Substantia nigra (tissue), 51 donors: ENCODE measurements at places on chromosomes 7 and 10.

- DNase-seq, result peak; percentile 51
Observed at GRCh38 chr10:48606530-48607355, 1.9 kb upstream of the ARHGAP22 start.

- DNase-seq, result no peak
Observed at GRCh38 chr7:157318015-157318706, 18.6 kb upstream of the DNAJB6 start.

GRCh38 chr10:71513936-71514335, 117.2 kb downstream of the CDH23 start:
- no peak for DNase-seq

DNA sequence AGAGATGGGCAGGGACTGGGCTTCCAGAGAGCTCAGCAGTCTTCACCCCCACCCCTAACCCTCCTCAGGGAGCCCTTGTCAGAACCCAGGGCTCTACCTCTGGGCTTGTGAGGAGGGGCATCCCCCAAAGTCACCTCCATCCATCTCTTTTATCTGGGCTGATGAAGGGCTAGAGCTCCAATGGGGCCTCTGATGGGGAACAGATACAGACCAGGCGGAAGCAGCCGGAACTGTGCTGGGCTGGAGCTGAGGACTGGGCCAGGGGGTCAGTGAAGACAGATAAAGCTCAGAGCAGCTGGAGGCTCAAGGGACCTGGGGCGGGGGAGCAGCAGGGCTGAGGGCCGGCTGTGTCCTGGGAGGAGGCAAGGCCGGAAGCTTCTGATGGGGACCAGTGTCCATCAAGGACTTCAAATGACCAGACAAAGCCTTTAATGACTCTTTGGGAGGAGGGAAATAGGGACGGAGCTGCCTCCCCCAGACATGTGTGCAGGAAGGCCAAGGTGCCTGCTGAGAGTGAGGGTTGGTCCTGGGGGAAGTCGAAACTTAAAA, 10.2 kb downstream of the KAZALD1 start:
- no peak for DNase-seq

- DNase-seq, result no peak
Observed at GRCh38 chr10:7541137-7542087, 125.4 kb downstream of the ITIH5 start.

GRCh38 chr7:144534196-144534595, 130.7 kb upstream of the NOBOX start:
- no peak for DNase-seq

GRCh38 chr10:79367426-79368189, 20.3 kb downstream of the PPIF start:
- no peak for DNase-seq

DNA sequence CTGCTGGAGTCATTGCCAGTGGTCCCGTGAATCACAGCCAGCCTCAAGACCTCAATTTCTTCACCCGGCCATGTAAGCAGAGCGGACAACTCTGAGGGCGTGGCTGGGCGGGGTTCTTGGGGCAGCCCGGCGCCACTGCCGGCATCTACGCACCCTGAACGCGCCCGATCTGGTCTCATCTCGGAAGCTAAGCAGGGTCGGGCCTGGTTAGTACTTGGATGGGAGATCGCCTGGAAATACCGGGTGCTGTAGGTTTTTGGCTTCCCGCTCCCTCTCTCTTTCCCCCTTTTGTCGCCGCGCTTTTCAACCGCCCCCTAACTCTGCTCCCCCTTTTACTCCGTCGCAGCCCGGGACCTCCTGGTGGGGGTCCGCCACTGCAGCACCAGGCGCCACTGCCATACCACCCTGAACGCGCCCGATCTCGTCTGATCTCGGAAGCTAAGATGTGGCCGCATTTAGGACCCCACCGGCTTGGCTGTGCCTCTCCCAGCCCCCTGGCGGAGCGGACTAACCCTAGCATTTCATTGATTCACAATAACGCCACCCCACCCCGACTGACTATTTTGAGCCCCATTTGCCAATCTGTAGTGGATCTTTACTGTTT, 25.3 kb downstream of the GARIN1A start:
- peak; percentile 9 for DNase-seq

DNA sequence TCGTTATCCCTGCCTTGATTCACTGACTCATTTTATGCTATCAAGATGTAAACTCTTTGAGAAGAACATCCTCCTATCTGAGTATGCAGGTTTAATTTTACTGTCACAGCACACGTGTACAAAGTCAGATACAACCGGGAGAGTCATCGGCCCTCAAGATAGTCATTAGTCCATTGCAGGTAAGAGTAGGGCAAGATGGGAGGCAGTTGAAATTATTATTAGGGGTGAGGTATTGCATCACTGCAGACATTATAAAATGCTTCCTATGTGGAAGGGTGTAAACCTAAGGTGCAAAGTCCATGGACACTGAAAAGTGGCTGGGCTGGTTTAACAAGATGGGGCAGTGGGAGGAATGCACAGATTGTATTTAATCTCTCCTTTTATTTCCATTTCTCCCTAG, 113.7 kb downstream of the ARL4A start:
- DNase-seq, result no peak

GRCh38 chr10:74244097-74244685, 93.2 kb downstream of the ADK start:
- no peak for DNase-seq

- no peak for DNase-seq
Observed at GRCh38 chr7:74475243-74475986, 21.7 kb downstream of the GTF2IRD1 start.

GRCh38 chr7:41037691-41038090, 665.2 kb downstream of the INHBA start:
- no peak for DNase-seq

GRCh38 chr7:43761938-43762692, 3.6 kb downstream of the BLVRA start:
- no peak for DNase-seq

DNA sequence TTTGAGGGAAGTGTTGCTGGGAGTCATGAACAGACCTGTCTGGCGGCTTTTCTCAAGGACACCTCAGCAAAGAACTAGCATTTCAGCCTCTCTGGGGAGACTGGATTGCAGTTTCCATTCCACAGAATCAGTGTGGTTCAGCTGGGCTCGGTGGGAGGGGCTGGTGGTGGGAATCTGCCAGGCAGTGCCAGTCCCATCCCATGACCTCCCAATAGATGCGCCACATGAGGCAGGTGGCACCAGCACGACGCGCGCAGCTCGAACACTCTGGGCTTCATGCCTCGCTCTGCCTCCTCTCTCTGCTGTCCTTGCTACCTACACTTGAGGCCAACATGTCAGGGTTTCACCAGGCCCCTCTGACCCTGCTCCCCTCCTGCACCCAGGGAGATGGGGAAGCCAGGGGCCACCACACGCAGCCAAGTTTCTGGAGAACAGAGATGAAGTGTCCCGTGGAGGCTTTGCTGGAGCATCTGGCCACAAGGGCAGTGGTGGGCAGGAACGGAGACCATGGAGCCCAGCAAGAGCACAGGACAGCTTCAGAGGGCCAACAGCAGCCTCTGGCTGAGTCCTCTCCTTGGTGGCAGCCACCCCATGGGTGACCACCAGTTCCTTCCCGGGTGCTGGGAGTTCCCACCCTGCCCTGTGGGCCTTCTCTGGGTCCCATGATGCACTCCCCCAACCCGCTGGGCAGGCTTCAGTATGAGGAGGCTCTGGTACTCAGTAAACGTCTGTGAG, 2.3 kb downstream of the NACAD start:
- peak; percentile 85 for DNase-seq

- DNase-seq, result no peak
Observed at GRCh38 chr10:31146491-31147209, 115.0 kb upstream of the ZNF438 start.

DNA sequence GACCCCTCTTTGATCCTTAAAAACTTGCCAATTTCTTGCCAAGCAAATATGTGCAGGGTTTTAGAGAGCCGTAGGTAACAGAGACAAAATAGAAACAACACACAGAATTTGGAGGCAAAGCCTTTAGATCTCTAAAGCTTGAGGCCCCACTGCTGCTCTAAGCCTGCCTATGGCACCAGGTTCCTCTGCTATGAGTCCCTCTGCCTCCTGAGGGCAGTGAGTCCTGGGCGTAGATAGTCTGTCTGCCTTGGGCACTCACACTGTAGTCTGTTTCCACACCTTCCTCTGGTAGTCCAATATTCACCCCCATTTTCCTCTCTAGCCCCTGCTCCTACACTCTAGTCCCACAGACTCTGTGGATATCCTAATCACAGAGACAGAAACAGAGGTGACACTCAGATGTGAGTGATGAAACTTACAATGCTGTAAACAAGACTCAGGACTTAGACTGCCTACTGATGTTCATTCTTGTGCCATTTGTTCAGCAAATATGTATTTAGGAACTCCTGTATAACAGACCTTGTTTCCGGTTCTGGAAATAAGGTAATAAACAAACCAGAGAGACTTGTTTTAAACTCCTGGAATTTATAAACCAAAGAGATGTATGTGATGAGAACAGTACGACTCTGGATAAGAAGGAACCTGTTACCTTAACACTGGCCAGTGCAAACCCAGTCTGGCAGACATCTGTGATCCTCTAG, 153.3 kb upstream of the PRSS1 start:
- no peak for DNase-seq

DNA sequence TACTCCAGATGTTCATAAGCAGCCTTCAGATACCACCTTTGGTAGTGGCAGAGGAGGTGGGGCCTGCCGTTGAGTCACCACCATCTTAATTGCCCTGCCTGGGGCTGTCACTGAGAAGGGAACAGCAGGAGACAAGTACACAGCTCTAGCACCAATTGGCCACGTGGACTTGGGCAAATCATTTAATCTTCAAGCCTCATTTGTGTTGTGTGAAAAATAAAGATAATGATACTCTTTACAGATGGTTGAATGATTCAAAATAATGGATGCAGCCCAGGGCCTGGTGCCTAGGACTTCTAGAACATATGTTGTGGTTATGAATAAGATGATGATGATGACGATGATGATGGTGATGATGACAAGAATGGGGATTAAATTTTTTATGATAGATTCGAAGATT, 111.9 kb upstream of the ADAM12 start:
- DNase-seq, result no peak

GRCh38 chr7:94997547-94997946, 90.2 kb downstream of the PPP1R9A start:
- no peak for DNase-seq

DNA sequence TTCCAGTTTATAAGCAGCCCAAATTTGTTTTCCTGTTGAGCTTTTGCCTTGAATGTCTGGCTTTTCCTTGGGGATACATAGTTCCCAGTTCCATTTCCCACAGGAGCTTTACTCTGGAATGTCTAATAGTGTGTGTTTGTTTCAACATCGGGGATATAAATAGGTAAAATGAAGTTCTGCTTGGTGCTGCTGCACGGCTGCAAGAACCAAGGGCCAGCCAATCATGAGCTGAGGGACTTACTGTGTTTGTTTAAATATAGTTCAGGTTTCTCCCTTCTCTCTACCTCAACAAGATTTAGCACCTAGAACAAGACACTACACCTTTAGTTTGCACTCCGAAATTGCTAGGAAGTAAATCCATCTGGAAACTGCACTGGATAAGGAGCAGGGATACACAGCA, 43.9 kb downstream of the GRM8 start:
- DNase-seq, result no peak

GRCh38 chr7:112937651-112938415, 147.6 kb upstream of the TMEM168 start:
- no peak for DNase-seq

DNA sequence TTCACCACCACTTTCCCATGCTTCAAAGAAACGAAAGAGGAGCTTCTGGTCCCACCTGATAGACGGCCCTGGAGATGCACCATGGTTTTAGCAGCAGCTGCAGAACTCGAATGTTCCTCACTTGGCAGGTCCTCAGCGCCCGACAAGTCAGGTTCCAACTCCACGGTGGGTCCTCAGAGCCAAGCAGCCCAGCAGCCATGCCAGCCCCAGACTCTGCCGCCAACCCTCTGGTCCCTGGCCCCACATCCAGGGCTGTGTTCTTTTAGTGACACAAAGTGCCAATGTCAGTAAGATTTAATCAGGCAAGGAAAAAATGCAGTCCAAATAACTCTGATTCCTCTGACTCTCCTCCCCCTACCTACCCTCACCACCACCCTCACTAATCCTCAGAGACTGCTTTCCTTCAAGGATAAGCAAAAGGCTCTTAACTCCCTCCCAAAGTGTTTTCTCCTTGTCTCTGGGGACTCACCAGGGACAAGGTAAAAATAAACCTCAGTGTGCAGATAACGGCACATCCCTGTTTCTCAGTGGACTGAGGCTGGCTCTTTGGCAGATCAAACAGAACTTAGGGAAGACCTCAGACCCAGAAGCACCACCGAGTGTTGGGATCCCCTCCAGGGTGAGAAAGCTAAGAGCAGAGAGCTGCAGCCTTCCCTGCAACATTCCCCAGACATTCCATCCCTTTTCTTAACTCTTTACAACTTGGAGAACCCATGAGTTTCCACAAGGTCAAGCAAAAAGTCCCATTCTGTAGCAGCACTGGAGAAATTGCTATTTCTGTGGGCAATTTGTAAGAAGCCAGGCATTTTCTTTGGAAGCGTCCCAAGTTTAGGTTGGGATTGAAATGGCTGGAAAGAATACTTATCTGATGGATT, 358.9 kb downstream of the FRMD4A start:
- DNase-seq, result no peak

- DNase-seq, result no peak
Observed at GRCh38 chr7:141559961-141560360, 8.8 kb downstream of the AGK start.

DNA sequence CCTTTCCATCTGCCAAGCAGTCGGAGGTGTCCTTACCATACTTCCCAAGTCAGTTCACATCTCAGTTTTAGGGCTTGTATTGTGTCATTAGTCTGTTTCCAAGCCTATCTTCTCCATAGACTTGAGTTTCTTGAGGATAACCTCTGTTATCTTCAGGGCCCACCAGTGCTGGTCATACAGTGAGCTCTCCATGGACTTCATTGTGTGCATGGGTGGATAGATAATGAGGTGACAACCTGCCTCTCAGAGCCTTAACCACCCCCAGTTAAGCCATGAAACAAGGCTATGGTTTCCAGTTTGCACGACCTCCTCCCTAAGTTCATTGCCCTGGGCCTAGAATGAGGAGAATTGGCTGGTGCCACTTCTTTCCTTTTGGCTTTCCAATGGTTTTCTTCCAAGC, 38.5 kb upstream of the WAC start:
- no peak for DNase-seq

- no peak for DNase-seq
Observed at GRCh38 chr7:31087351-31087750, 35.2 kb downstream of the ADCYAP1R1 start.

GRCh38 chr7:98733036-98733435, 116.0 kb downstream of the NPTX2 start:
- DNase-seq, result no peak

DNA sequence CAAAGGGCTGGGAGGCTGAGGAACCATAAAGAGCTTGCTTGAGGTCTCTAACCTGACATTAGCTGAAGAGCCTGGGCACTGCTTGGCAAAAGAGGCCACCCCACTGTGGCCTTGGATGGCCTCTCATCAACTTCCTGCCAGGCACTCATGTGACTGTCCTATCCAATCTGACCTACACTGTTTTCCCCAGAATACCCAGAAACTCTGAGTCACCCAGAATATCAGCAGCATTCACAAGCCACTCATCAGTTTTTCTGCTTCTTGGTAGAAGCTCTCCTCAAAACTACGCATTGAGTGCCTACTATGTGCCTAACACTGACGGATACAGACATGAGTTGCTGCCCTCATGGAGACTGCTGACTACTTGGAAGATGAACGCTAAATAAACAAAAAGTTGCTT, 4.1 kb upstream of the NT5C2 start:
- peak; percentile 19 for DNase-seq
